ENCODE measurements at places on chromosomes 2 and 18. TPM values are rescaled to one million over a fixed set of nuclear protein-coding genes. Genes with fewer than 3 reads are reported as not detected.
A peak's percentile ranks its signal among the peaks of the same experiment; 100 is the strongest.

DNA sequence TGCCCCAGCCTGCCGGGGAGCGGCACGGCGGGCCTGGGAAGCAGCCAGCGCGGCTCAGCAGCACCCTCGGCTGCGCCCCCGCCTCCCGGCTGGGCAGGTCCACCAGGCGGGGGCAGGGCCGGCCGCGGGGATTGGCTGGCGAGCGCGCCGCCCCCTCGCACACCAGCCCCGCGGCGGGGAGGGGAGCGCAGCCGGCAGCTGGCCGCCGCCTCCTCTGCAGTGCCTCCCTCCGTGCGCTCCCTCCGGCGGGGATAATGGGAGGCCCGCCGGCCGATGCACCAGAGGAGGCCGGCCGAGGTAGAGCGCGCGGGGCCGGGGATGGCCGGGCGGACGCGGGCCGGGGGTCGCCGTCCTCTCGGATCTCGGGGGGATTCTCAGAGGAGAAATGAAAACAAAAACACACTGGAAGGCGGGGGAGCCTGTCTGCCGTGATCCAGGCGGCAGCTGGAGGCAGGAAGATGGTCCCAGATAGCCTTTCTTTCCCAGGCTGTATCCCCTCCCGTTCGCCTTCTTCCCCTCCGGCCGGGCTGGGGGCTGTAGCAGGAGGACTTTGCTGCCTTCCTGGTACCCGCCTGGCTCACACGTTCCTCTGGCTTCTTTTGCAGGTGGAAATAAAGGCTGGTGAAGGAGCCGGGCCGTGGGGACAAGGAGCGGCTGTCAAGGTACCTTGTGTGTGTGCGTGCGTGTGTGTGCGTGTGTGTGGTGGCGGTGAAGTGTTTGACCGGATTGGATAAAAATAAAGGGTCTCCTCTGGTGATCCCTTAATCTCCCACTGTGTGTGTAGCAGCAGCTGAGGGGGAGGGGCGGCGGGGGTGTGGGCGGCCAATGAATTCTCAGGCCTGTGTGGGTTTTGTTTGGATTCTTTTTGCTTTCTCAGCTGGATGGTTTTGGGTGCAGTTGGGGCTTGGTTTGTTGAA lies 18.1 kb downstream of the TET3 start:
- DNase-seq = peak; percentile 99

DNA sequence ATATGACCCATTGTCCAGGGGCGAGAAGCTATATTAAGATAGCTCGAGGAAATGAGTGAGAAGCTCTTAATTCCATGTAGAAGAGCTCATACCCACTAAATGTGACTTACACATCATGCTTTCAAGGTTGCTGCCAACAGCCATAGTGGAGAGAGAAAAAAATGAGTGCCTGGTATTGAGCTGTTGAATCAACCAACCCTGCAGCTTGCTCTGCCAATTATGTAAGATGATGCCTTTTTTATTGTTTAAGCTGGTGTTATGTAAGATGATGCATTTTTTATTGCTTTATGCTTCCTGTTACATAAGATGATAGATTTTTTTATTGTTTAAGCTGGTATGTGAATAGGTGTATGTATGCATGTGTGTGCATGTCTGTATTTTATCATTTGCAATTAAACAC lies 228.2 kb downstream of the CCDC178 start:
- DNase-seq = no peak

DNA sequence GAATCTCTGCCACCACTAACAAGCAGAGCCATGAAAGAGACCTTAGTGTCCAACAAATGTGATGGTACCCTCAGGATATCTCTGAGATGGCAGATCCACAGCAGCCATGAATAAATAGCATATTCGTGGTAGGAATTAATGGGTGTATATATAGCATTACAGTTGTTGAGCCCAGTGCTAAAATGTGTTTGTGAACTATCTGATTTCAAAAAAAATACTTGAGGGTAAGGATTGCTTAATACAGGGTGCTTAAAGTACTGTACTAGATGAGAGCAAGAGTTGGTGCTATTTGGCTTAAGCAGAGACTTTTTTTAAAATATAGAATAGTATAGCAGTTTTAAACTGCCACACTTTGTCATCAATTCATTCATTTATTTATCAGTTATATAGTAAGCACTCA lies 101.5 kb upstream of the GALNT5 start:
- DNase-seq = no peak

IL36RN gene
- total RNA-seq = not detected

GRCh38 chr2:136207665-136208064 lies 89.7 kb upstream of the CXCR4 start:
- DNase-seq = no peak

SAG gene
- not detected for total RNA-seq

GRCh38 chr18:49486606-49486952 lies 455 bp downstream of the C18orf32 start:
- peak; percentile 50 for DNase-seq

WIPF1 gene
- 17.7 TPM for total RNA-seq

DNA sequence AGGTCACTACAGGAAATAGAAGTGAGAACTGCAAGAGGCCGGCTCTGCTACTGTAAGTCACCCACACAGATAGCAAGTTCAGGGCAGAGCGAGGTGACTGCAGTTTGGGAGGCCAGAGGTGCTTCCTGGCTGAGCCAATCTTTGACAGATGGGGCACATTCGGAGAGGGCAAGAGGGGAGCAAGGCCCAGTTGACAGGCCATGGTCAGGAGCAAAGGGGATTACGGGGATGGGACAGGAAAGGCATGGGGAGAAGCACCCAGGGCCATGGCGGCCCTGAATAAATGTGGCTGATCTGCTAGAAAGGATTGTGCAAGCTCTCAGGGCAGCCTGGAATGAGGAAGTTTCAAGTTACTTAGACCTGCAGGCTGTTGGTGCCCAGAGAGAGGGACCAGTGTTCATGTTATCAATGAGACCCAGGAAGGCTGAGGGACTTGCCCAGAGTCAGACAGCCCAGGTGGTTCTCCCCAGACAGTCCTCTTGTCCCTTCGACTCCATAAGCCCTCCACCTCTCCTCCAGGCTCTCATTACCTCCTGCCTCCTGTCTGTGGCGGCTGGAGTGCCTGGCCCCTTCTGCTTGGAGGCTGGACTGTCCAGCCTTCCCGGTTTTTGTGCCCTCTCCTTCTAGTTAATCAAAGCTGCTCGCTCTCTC lies 123.3 kb downstream of the CTIF start:
- DNase-seq = peak; percentile 86

MYO5B gene
- total RNA-seq = 0.36 TPM

DNA sequence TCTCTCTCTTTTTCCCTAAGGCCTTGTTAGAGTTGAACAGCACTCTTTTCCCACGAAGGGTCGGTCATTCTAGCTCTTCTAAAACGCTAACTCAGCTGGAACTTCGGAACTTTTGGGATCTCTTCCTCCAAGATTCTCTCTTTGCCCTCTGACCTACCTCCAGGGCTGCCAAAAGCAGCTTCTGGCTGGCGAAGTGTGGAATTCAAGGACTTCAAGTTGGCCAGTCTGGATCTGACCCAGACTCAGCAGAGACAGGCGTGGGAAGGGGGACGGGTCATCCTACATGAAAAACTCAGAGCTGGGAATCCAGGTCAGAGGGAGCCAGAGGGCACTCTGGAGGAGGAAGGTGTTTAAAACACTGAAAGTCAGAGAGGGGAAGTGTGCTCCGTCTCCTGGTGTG lies 305.5 kb upstream of the HDAC4 start:
- no peak for DNase-seq

GAREM2 gene
- total RNA-seq = 2.4 TPM

GRCh38 chr2:193518041-193518817 lies 1323.5 kb upstream of the TMEFF2 start:
- peak; percentile 31 for DNase-seq

GRCh38 chr2:73177645-73178255 lies 24.6 kb upstream of the NOTO start:
- no peak for DNase-seq

GRCh38 chr2:8119782-8120505 lies 561.9 kb upstream of the ID2 start:
- DNase-seq = peak; percentile 62

- DNase-seq = no peak
Observed at GRCh38 chr2:8058652-8059051, 623.2 kb upstream of the ID2 start.

RTKN gene
- 16.2 TPM for total RNA-seq

- no peak for DNase-seq
Observed at GRCh38 chr2:121529439-121530211, 1.1 kb upstream of the RNU4ATAC start.

PLEK gene
- total RNA-seq = 0.36 TPM

- no peak for DNase-seq
Observed at GRCh38 chr18:13892098-13892497, 23.2 kb downstream of the MC2R start.

- peak; percentile 64 for DNase-seq
Observed at GRCh38 chr18:46042571-46043123, 29.4 kb downstream of the PSTPIP2 start.

DNA sequence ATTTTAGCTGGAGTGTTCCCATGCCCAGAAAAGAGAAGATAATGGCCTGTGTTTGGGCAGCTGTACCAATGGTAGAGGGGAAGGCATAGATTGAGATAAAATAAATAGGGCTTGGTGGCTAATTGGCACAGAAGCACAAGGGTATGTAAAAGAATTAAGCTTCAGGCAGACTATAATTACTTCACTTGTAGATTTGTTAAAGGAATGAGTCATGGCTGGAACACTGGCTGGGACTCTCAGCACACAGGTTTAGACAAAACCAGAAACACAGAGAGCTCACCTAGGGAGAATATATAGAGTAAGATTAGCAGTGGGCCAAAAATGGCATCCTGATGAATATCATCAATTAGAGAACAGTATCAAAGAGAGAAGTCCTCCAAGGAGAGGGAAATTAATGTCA lies 198.3 kb upstream of the FIGN start:
- DNase-seq = no peak

KLF11 gene
- total RNA-seq = 8.3 TPM

SLC9A2 gene
- total RNA-seq = under 0.01 TPM

HOXD3 gene
- total RNA-seq = 2.1 TPM

DNA sequence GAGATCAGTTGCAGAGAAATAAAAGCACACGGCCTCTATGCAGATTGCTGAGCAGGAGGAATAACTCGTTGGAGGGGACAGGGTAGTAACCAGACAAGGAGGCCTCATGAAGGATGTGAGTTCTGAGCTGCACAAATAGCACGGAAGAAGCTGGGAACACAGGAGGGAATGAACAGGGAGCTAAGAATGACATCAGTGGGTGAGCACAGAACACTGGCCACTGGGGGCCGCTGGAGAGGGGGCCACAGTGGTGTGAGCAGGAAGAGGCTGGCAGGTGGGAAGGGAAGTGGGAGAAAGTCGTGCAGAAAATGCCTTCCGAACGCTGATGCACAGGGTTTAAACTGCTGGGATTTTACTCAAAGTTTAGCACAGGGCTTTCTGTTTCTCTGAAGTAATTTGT lies 61.0 kb downstream of the ZAP70 start:
- peak; percentile 72 for DNase-seq

GRCh38 chr2:56182420-56182819 lies 1.4 kb upstream of the CCDC85A start:
- no peak for DNase-seq

DNA sequence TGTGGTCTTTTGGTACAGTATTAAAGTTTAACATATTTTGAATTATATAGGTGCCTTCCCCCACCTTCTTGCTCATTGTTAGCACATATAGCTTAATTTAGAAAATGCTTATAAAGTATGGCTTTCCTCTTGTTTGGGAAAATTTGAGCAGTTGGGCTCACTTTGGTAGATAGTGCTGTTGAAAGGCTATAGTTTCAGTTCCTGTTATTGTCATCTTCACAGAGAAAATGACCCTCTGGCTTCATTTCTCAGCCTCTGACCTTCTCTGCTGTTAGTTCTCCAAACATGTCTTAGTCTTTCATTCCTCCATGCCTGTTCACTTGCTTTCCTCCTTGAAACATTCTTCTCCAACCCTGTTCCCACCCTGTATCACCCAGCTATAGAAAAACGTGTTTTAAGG lies 200.6 kb downstream of the WDR7 start:
- DNase-seq = no peak

GRCh38 chr2:136188086-136188485 lies 70.1 kb upstream of the CXCR4 start:
- no peak for DNase-seq

DNA sequence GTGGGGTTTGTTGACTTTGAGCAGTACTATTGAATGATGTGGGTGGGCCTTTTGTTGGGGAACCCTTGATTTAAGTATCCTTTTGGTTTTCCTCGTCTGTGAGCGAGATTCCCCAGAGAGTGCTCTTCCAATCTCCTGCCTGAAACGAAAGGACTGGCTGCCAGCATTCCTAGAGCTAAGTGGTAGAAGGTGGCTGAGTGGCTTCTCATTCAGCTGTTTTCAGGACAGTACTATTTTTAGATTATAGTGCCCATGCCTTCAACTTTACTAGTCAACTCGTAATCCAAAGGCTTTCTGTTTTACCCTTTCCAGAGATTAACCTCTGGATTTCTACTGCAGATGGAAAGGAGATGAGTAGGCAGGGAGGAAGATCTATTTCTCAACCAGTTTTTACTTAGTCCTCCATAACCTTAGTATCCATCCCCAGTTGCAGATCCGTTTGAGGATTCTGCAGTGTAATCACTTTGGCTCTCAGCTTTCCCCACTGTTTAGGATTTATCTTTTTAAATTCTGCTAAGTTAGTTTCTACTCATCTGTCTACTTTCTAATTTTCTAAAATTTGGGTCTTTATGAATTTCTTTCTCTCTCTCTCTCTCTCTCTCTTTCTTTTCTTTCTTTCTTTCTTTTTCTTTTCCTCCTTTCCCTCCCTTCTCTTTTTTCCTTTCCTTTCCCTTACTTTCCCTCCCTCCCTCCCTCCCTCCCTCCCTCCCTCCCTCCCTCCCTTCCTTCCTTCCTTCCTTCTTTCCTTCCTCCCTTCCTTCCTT lies 9.2 kb downstream of the SLC4A1AP start:
- DNase-seq = no peak

DNA sequence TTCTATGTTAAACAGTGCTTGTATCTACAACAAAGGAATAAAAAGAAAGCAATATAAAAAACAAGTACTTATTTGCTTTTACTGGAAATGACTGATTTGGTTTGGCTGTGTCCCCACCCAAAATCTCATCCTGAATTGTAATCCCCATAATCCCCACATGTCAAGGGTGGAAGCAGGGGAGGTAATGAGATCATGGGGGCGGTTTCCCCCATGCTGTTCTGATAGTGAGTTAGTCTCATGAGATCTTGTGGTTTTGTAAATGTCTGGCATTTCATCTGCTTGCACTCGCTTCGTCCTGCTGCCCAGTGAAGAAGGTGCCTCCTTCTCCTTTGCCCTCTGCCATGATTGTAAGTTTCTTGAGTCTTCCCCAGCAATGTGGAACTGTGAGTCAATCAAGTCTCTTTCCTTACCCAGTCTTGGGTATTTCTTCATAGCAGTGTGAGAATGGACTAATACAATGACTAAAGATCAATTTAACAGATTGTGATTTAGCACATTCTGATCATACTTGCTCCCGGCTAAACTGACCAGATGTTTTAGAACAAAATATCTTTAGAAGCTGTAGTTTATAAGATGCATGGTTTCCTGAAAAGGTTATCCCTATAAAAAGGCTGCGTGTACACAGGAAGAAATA lies 19.9 kb downstream of the PTH2R start:
- DNase-seq = no peak

GRCh38 chr2:230684270-230685168 lies 28.1 kb upstream of the CAB39 start:
- no peak for DNase-seq
